Stimulated activated CD4-positive, alpha-beta T cell treated with anti-CD3 and anti-CD28 coated beads, Interleukin-12 subunit alpha, Interleukin-12 subunit beta, amount 100 ng/mL, for 24 hours (primary cell): ENCODE measurements at places on chromosomes 2 and 18.

- no peak for DNase-seq
These were observed 236.8 kb upstream of the FAM98A start for GRCh38 chr2:33835911-33836310.

DNA sequence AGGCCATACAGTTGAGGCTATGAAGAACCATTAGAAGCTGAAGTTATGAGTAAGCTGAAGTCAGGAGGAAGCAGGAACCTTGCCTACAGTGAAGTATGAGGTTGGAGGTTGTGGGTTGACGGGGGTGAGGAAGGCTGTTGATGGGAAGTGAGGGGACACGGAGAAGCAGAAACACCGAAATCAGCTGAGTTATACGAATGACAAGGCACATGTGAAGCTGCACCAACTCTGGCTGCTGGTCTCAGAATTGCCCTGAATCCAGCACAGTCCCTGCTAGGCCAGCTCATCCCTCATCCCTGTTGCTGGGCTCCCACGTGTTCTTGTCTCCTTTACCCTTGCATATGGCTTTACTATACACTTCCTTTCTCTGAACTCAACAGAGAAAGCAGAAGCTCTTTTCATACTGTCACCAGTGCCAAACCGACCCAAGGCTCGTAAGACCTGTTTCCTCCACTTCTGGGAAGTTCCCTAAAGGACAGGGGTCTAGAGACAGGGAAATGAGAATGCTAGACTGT lies 9.2 kb upstream of the TMEM247 start:
- DNase-seq, result no peak

- no peak for DNase-seq
These were observed 57.9 kb upstream of the CD226 start for GRCh38 chr18:70005580-70005979.

- DNase-seq, result no peak
These were observed 25.1 kb downstream of the GPR35 start for GRCh38 chr2:240650254-240650965.

GRCh38 chr18:67634631-67635338 lies 118.3 kb upstream of the DSEL start:
- no peak for DNase-seq

GRCh38 chr2:154446324-154446723 lies 252.2 kb upstream of the KCNJ3 start:
- DNase-seq, result no peak

GRCh38 chr2:168003876-168004275 lies 243.5 kb downstream of the STK39 start:
- no peak for DNase-seq

GRCh38 chr2:47190188-47190881 lies 35.2 kb upstream of the STPG4 start:
- DNase-seq, result no peak

DNA sequence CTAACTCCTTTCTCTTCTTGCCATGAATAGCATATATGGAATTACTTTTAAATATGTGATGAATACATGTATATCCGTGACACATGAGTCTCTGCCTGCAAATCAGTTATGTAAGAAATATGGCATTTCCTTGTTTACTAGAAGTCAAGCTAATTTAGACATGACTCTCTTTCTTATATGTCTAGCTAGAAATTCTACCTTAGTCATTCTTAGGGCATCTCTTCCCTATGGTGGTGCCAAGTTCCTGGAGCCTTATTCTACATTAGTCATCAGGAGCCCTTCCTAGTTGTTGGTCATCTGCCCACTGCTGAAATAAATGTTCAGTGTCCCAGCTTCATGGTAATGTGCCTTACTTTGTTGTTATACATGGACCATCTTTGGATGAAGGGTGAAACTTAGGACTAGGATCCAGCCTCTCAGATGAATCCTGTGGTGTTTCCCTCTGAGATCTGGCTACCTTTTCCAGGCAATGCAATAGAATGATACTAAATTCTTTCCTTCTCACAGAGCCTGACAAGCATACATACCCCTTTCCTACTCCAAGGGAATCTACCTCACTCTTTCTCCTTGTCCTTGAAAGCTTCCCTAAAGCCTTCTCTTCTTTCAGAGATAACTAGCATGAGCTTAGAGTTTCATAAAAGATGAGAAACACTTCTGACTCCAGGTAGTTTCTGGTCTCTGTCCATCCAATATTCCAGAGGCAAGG lies 415.3 kb upstream of the VWC2L start:
- DNase-seq, result no peak

DNA sequence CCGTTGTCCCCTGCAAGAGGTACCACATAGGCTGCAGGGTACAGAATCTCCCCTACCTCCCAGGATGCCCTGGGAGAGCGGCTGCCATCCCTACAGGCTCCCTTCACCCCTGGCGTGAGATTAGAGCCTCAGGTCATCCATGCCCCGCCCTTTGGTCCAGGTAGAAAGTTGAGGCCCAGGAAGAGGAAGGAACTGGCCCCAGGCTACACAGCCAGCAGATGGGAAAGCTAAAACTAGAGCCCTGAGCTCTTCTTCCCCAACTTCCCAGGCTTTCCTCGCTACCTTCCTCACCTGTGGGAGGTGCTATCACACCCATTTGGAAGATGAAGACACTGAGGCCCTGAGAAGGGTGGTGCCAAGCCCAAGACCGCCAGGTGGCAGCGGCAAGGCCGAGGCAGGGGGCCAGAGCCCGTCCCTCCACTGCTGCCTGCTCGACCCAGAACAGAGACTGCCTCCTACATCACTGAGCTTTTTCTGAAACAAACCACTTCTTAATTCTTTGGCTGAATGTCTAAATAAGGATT lies 25.8 kb downstream of the CIB4 start:
- DNase-seq, result no peak

DNA sequence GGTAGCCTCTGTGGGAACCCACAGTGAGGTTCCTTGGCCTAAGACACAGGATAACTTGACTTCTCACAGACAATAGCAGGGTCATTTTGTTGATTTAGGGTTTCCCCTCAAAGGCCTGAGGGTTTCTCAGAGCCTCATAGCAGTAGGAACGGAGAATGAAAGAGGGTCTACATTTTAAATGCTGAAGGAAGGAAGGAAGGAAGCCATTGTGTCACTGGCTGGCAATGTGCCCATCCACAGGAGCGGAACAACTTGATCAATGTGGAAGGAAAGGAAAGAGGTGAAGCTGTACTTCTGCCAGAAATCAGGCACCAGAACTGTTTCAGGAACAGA lies 5.1 kb downstream of the IL1B start:
- no peak for DNase-seq

- DNase-seq, result no peak
These were observed 435.7 kb downstream of the ZEB2 start for GRCh38 chr2:144084114-144084661.

- DNase-seq, result no peak
These were observed 486.6 kb upstream of the HS6ST1 start for GRCh38 chr2:128805237-128805636.

DNA sequence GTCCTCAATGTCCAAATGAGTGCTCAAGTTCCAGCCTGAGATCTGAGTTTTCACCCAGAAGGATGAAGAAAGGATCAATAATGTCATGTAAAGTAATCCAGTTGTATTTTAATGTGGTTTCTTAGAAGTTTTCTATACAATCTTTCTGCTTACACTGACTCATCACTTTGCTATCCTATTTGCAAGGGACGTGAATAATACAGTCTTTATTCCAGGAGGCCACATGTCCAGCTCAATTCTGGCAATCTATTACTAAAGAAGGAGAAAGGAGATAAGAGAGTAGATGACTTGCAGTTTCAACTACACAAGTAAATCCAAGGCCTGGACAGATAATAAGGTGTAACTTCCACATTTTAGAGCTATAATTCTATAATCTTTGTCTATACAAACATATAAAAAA lies 601.1 kb upstream of the SETBP1 start:
- DNase-seq, result no peak

DNA sequence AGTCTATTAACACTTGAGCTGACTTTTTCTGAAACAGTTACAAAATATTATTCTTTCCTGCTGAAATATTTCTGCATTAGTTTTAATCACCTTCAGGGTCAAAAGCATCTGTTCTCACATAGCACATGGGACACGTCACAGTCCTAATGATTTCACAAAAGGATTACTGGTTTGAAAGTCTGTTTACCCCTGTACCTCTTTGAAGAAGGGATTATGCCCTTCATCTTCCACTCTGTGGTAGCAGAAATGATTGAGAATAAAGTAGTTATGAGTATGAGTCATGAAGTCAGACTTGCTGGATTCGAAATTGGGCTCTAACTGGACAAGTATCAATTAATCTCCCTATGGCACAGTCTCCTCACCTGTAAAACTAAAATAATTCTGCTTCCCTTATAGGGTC lies 121.2 kb downstream of the SATB2 start:
- DNase-seq, result no peak

GRCh38 chr2:68917034-68917718 lies 35.5 kb downstream of the GKN2 start:
- DNase-seq, result no peak

DNA sequence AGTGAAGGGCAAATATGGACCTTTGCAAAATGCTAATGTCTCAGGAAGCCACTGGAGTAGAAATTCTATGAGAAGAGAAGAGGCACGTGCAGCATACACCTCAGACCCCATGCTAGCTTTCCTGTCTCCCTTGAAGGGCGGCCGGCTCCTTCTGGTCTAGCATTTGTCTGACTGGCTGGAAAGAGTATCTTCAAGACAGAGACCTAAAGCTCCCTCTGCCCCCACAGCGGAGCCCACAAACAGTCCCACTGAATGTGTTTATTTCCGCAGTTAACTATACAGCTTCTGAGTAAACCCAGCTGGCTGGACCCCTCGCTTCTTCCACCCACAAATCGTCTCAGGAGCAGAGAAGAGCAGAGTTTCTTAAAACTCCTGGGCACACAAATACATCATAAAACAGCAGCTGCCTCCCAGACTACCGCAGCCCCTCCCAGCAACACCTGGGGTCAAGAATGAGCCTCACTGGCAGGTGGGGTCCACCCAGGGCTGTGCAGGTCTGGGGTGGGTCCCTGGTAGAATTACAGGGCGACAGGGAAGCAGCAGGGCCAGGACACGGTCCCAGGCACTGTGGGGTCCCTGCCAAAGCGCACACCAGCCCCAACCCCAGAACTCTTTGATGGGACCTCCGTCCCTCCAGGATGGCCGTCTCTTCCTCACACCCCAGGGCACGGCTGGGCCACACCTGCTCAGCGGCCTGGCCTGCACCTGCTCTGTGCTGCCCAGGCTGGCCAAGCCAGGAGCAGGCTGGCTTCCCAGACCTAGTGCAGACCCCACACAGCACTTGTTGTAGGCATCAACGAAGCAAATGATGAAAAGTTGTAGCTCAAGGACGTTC lies 103.8 kb downstream of the PXDN start:
- DNase-seq, result no peak

GRCh38 chr2:86441392-86441881 lies 266 bp downstream of the KDM3A start:
- no peak for DNase-seq

- no peak for DNase-seq
These were observed 12.2 kb downstream of the SCN1A start for GRCh38 chr2:166115589-166115988.

DNA sequence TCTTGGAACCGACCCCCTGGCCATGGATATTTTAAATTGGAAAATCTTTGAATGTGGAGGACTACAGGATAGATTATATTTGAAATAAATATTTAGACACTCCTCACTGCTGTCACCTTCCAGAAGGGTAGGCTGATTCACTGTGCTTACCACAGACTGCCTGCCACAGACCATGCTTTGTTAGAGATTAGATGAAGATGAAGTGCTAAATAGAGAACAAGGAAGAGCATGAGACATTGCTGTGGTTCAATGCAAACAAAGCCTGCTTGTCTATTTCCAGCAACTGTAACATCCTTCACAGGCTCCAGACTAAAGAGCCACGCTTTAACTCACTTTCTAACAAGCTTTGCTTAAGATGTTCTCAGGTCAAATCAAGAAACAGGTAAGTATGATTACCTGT lies 81.0 kb upstream of the TMEM17 start:
- no peak for DNase-seq

GRCh38 chr18:76522122-76522503 lies 27.1 kb upstream of the ZNF516 start:
- no peak for DNase-seq

DNA sequence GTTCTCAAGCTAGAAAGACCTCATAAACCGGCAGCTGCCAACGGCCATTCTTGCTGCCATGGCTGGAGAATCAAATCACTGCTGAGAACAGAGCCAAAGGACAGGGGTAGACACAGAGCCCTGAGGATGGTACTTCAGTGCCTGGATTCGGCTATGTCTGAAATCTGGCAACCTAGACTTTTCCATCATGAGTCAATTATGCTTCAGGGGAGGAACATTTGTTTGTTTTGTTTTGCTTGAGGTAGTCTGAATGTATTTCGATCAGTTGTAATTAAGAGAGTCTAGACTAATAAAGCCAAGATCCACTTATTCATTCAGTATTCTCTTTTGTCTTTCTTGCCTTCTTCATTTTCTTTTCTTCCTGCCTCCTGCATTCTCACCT lies 122.8 kb upstream of the SH3BP4 start:
- no peak for DNase-seq

DNA sequence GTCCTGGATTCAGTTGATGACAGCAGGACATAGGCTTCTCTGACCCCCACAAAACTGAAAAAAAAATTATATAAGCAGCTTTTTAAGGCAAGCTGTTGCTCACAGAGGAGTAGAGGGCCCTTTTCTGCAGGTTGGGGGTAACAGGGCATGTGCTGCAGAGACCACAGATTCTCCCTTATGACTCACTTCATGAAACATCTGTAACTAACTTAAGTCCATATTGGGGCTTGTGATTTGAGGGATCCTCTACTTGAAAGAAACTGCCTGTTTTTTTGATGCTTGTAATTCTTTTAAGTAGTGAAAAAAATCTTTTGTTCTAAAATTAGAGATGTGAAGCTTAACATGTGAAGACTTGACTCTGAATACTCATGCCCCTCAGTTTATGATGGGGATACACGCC lies 33.4 kb downstream of the XRCC5 start:
- no peak for DNase-seq

DNA sequence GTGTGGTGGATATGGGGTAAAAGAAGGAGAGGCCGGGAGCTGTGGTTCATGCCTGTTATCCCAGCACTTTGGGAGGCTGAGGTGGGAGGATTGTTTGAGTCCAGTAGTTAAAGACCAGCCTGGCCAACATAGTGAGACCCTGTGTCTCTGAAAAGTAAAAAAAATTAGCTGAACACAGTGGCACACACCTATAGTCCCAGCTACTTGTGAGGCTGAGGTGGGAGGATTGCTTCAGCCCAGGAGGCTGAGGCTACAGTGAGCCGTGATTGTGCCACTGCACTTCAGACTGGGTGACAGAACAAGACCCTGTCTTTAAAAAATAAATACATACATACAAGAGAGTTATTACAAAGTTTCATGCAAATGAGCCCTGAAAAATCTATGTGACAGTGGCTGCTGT lies 80.6 kb downstream of the SPTBN1 start:
- no peak for DNase-seq

- DNase-seq, result no peak
These were observed 49.7 kb upstream of the SIGLEC15 start for GRCh38 chr18:45775743-45776142.
